Cerebellar cortex (tissue), 1 donor: ENCODE measurements at places on chromosomes 3 and 15.

DNA sequence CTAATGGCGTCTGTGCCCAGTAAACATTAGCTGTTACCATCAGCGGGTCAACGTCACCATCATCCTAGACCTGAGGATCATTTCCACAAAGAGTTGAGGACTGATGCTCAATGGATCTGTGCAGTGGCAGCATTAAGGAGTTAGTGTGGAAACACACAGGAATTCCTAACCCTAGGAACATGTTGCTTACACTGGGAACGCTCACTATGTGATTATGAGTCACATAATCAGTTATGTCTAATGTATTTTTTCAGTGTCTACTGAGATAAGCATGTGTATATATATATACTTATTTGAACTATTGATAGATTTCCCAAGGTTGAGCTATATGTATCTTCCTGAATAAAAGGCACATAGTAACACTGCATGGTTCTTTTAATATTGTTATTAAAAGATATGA lies 19.0 kb downstream of the ARNT2 start:
- DNase-seq, result no peak

GRCh38 chr15:81293728-81294515 lies 30.0 kb downstream of the STARD5 start:
- no peak for DNase-seq

- no peak for DNase-seq
Measured at GRCh38 chr3:106534206-106534605, 665.4 kb upstream of the CBLB start.

DNA sequence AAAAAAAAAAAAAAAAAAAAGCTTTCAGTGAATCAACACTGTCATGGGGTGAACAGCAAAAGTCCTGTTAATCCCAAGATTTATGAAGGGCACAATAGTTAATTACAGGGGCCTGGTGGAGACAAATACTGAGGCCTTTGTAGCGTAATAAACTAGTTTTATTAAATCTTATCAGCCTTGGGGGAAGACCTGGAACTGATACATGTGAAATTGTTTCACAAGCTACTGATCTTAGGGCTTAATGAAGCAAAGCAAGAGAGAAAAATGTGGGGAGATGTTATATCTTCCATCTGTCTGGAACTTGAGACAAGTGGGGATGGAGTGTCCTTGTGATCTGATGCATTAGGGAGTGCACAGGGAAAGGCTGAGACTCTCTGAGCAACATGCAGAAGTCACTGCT lies 47.9 kb upstream of the OSBPL11 start:
- no peak for DNase-seq

GRCh38 chr15:52802110-52802509 lies 12.0 kb upstream of the ONECUT1 start:
- no peak for DNase-seq

DNA sequence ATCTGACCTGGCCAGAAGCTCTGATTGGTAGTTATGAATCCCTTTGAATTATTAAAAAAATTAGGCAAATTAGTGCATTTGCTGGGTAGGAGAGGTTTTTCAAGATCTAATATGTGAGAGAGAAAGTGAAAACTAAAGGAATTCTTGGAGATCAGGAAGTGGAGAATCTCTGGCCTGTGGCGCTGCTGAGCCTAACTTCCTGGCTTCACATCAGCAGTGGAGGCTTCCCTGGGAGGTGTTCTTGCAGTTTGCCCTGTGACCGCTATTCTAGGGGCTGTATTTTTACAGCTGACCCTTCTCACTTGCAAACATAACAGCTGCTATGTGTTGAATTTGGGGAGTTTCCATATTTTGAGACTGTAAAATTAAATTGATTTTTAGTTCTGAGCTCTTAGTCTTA lies 166.4 kb downstream of the ATG7 start:
- no peak for DNase-seq

DNA sequence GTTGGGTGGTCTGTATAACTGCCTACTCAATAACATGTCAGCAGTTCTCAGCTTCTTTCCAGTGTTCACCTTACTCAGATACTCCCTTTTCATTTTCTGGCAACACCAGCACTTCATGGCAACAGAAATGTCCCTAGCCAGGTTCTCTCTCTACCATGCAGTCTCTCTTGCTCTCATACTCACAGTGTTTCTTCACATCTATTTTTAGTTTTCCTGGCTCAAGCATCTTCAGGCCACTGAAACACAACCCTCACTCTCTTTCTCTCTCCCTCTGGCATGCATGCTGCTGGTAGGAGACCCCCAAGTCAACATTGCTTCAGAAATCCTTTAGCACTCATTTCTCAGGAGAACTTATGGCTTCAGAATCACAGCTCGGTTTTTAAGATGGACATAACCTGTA lies at the start of gene CAPN3:
CAPN3 (plus strand) TSS at position 253 of the 400 bp plus-strand sequence. CDS start 305 bp downstream, outside the sequence.
- no peak for DNase-seq

- DNase-seq, result no peak
Measured at GRCh38 chr3:111434941-111435622, 106.9 kb upstream of the CD96 start.

GRCh38 chr3:175672119-175672689 lies 813.1 kb downstream of the NAALADL2 start:
- peak; percentile 12 for DNase-seq

DNA sequence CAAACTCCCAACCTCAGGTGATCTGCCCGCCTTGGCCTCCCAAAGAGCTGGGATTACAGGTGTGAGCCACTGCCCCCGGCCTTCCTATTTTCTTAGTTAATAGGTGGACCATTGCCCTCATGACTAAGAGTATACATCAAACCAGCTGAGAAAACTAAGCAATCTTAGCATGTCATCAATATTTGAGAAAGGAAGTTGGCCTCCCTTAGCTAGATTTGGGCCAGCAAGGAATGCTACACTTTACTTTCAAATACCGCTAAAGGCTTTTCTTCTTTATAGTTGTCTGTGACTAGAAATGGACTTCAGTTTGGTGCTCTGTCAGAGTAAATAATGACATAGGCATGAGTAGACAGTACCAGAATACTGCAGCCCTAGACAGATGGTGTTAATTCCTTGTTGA lies 199.3 kb downstream of the GAP43 start:
- DNase-seq, result no peak

- no peak for DNase-seq
Measured at GRCh38 chr3:110858549-110858948, 213.1 kb upstream of the NECTIN3 start.

DNA sequence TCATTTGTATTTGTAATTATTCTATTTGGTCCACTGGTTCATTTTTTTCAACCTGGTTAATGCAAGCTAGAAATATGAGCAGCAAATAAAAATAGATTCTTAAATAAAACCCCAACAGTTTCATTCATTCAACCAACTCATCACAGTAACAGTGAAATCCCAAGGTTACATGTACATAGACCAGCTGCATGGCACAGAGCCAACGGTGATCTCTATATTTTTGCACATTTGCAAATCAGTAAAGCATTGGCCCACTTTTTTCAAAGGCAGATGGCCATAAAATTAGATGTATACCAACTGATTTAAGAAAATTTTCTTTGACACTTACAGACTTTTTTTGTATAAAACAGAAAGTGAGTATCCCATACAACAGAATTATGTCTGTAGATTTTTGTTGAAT lies 49.3 kb downstream of the STRIT1 start:
- no peak for DNase-seq

GRCh38 chr3:177427540-177427939 lies 230.3 kb upstream of the TBL1XR1 start:
- DNase-seq, result no peak

DNA sequence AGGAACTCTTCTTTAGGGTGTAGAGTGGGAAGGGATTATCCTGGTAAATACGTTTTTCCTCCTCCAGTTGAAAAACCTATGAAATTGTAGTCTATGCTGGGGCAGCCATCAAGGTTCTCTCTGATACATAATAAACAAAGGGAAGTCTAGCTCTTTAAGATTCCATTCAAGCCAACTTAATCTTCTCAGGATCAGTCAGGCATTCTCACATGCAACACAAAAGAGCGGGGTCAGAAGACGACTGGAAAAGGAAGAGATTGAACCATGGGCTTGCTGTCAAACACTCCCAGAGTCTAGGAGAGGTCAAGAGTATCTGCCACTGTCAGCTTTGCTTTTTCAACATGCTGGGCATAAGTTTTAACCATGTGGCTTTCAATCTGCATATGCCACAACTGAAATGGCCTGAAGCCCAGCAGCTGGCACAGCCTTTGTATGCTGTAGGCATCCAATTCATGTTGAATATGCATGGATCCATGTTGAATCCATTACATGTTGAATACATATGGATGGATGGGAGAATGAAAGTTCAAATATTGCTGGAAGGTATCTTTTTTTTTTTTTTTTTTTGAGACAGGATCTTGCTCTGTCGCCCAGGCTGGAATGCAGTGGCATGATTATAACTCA lies 8.5 kb downstream of the TRAT1 start:
- no peak for DNase-seq

GRCh38 chr3:100335434-100335833 lies 877 bp downstream of the NIT2 start:
- peak; percentile 31 for DNase-seq

DNA sequence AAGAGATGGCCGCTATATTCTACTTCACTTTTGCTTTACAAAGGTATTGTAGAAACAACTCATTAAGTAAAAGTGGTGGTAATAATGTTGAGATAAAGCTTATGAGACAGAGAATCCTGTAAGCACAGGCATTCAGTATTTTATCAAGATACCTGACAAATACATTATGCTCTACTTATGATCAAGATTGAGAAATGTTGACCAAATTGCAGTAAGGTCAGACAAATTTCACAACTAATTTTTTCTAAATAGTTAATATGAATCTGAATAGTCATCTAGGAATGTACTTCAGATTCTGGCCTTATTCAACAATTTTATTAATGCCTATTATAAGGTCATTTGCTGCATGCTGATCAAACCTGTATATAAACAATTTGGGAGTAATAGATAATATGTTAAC lies 95.1 kb upstream of the MBNL1 start:
- DNase-seq, result no peak

- no peak for DNase-seq
Measured at GRCh38 chr3:178259703-178260102, 276.5 kb upstream of the KCNMB2 start.

DNA sequence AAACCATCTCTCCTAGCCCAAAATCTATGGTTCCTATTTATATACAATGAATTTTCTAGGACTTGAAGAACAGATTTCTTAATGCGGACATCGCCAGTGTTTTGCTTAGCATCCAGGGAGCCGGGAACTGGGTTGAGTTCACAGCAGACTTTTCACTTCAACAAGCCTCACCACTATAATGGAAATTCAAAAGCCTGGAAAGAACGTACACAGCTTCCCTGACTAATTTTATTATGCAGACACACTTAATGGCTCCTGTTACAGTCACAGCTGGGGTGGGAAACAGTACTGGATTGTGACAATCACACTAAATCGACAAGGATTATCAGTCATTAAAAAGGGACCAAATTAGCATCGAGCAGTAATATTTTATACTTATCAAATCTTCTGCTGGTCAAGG lies 129.2 kb upstream of the BNIP2 start:
- DNase-seq, result no peak

- peak; percentile 82 for DNase-seq
Measured at GRCh38 chr3:197501879-197502620, 53.7 kb downstream of the BDH1 start.

GRCh38 chr3:87797872-87798566 lies 260.8 kb downstream of the CGGBP1 start:
- DNase-seq, result no peak

DNA sequence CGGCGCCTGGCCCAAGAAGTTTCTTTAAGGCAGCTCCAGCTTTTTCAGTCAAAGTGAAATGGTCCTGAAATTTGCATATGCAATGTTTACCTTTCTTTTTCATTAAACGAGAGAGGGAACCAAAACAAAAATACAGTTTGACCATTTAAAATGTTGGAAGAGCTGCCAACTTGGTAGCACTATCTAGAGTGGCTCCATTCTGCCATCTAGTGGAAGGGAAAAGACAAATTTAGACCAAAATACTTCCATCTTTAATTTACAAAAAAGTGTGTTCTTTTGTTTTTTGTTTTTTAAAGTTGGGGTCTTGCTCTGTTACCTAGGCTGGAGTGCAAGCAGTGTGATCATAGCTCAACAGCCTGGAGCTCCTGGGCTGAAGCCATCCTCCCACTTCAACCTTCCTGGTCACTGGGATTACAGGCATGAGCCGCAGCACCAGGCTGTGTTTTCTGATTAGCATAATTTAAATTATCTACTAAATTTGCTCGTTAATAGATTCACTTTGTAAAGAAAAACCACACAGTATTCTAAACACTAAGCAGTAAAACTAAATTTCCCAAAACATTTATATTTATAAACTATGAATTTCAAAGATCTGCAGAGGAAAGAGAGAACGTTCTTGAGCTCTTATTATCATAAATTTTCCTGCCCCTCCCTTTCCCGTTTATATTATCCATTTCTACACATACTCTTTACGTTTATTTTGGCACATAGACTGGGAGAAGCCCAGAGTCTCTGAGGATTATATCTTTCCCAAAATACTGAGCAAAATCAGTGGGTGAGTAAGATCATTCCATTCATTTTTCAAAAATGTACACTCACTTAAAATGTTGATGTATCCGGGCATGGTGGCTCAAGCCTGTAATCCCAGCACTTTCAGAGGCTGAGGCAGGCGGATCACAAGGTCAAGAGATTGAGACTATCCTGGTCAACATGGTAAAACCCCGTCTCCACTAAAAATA lies 15.4 kb upstream of the RFC4 start:
- DNase-seq, result peak; percentile 61

- no peak for DNase-seq
Measured at GRCh38 chr15:59206623-59207183, at the start of gene LDHAL6B. LDHAL6B (plus strand) TSS chr15:59206843; CDS start chr15:59206941, 98 bp downstream.

- no peak for DNase-seq
Measured at GRCh38 chr15:96521386-96521785, 190.9 kb downstream of the NR2F2 start.

- peak; percentile 8 for DNase-seq
Measured at GRCh38 chr3:170741756-170742529, 128.1 kb downstream of the RPL22L1 start.

GRCh38 chr15:78620527-78621421 lies at the start of gene CHRNA3:
CHRNA3 (minus strand) TSS chr15:78620996; CDS start chr15:78620794, 202 bp downstream.
- DNase-seq, result no peak

DNA sequence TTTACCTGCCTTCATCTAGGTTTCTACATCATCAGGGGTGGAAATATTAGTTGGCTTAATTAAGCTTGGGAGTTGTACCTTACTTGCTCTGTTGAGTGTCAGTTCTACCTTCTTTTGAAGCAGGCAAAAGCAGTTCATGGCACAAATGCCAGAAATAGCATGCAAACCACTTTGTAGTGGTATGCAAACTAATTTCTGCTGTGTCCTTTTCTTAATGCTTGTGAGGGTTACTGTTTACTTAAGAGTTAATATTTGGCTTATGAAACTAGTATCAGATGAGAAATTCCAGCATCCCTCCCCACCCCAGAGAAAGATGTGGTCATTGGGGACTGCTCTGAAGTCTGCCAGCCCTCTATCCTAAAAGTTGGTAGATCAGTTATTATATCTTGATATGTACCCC lies 7.1 kb downstream of the ATP2C1 start:
- no peak for DNase-seq
